CD4-positive, alpha-beta memory T cell (primary cell): ENCODE measurements at places on chromosomes 3 and 15.

GRCh38 chr15:95498961-95499360 is 831.5 kb upstream of the NR2F2 start:
- no peak overlapping the region for H3K27ac ChIP-seq
- H3K4me1 ChIP-seq: no peaks in the 10 kb centered on the region
- no peak overlapping the region for H3K4me3 ChIP-seq
- H3K27me3 ChIP-seq: no peaks in the 10 kb centered on the region
- H3K36me3 ChIP-seq: no peaks in the 10 kb centered on the region

- H3K36me3 ChIP-seq: no peaks in the 10 kb centered on the region
- no peaks in the 10 kb centered on the region for H3K27me3 ChIP-seq
- peaks cover 50% of the 10 kb centered on the region for H3K4me1 ChIP-seq
- no peak overlapping the region for H3K4me3 ChIP-seq
- no peak overlapping the region for H3K27ac ChIP-seq
Measured at GRCh38 chr3:32240159-32240545, 1.7 kb downstream of the CMTM8 start.

DNA sequence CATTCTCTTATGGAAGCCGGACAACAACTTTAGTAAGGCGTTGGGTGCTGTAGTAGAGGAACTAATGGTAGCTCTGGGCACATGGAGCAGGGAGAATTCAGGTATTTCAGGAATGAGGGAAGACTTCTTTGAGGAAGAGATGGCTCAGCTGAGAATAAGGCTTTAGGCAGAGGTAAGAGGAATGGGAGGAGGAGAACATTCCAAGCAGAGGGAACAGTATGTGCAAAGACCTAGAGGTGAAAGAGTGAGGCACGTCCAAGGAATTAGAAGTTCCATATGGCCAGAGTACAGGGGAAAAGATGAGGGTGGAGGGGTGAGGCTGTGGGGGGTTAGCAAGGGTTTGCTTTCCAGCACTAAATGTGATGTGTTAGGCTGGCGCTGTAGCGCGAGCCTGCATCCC is 1.6 kb upstream of the SV2B start:
- H3K4me1 ChIP-seq: peaks cover 15% of the 10 kb centered on the region
- H3K27ac ChIP-seq: no peak overlapping the region
- no peak for DNase-seq
- H3K4me3 ChIP-seq: no peak overlapping the region
- H3K36me3 ChIP-seq: no peaks in the 10 kb centered on the region
- peaks cover 33% of the 10 kb centered on the region for H3K27me3 ChIP-seq

DNA sequence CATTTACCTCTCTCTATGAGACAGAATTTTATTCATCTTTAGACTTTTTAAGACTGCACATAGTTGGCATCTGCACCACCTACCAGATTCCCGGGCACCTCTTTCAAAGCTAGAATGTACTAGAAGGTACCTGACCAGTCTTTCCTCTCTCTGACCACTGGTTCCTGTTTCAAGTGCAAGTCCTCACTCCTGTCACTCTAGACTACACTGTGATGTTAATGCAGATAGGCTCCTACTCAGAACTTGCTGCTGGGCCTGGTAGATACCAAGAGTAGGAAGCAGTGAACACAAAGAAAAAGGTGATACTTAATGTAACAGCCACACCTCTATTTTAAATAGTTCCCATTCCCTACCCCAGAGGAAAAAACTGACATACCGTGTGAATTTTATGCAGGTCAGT is 8.1 kb upstream of the TCAIM start:
- no peaks in the 10 kb centered on the region for H3K27me3 ChIP-seq
- no peak for DNase-seq
- no peak overlapping the region for H3K27ac ChIP-seq
- H3K36me3 ChIP-seq: no peaks in the 10 kb centered on the region
- H3K4me1 ChIP-seq: no peaks in the 10 kb centered on the region

- no peak overlapping the region for H3K27ac ChIP-seq
- DNase-seq: no peak
- peaks cover 10% of the 10 kb centered on the region for H3K4me1 ChIP-seq
- no peaks in the 10 kb centered on the region for H3K27me3 ChIP-seq
- H3K4me3 ChIP-seq: no peak overlapping the region
Measured at GRCh38 chr15:58999694-59000093, 12.2 kb downstream of the RNF111 start.

DNA sequence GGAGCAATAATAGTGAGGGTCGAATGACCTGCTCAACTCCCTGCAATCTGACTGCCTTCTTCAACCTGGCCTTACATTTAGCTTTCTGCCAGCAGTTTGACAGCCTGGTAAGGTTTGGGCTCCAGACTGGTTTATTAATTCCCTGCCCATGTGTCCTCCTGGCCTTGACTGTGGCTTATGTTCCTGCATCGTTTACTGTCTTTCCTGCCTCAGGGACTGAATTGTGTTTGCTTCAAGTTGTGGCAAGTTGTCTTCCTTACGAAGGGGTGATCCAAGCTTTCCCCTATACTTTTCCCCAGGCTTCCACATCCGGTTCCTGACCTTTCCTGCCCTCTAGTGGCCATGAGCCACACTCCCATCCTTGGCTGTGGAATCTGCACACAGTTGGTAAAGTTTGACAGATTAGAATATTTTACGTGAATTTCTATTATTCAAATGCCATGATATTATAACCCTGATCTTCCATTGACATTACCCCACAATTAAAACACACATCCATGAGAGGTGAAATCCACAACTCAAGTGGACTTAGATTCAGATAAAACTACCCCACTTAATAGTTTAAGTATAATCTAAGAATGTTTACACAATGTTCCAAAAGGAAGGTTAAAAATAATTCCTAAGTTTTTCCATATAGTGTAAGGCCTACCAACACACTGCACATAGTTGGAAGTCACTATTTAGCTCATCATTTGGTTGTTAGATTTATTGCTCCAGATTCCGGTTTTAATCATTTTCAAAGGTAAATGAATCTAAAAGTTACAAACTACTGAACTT is 95.7 kb downstream of the NEDD4 start:
- H3K27ac ChIP-seq: no peak overlapping the region
- H3K27me3 ChIP-seq: no peaks in the 10 kb centered on the region
- no peaks in the 10 kb centered on the region for H3K4me1 ChIP-seq
- no peaks in the 10 kb centered on the region for H3K36me3 ChIP-seq

GRCh38 chr15:48367483-48367882 is 36.3 kb downstream of the DUT start:
- no peaks in the 10 kb centered on the region for H3K27me3 ChIP-seq
- no peak overlapping the region for H3K27ac ChIP-seq
- no peaks in the 10 kb centered on the region for H3K4me1 ChIP-seq
- no peaks in the 10 kb centered on the region for H3K36me3 ChIP-seq
- H3K4me3 ChIP-seq: no peak overlapping the region
- DNase-seq: no peak

DNA sequence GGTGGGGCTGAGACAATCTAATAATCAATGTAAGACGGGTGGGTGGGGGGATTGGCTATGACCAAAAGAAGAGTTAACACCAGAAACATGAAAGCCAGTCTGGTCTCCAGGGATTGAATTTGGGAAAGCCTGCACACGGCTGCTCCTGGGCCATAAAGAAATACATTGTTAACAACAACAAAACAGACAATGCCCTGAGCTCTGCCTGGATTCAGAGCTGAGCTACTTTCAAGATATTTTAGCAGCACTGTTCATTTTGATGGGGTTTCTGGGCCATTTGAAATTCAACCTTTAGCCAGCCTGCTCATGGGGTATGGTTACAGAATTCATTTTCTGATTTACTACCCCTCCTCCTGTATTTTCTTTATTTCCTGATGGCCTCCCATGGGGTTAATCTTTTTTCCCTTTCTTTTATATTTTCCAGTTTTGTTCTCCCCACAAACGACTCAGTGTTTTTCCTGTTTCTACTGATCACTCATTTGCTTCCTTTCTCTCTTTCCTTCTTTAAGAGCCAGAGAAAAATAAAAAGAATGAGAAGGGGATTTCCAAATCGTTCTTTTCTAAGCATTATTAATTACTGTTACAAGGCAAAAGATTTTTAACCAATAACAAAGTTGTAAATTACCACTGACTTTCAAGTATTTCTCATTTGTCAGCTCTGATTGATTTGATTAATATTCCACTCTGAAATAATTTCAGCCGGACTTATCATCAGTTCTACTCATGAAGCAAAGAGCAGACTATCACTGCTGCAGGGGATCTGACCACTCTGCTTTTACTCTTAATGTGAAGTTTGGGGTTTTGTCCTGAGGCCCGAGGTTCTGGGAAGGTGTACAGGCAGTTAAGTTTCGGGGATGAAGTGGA is 19.6 kb downstream of the NR2F2 start:
- no peaks in the 10 kb centered on the region for H3K4me1 ChIP-seq
- no peaks in the 10 kb centered on the region for H3K36me3 ChIP-seq
- no peak overlapping the region for H3K4me3 ChIP-seq

DNA sequence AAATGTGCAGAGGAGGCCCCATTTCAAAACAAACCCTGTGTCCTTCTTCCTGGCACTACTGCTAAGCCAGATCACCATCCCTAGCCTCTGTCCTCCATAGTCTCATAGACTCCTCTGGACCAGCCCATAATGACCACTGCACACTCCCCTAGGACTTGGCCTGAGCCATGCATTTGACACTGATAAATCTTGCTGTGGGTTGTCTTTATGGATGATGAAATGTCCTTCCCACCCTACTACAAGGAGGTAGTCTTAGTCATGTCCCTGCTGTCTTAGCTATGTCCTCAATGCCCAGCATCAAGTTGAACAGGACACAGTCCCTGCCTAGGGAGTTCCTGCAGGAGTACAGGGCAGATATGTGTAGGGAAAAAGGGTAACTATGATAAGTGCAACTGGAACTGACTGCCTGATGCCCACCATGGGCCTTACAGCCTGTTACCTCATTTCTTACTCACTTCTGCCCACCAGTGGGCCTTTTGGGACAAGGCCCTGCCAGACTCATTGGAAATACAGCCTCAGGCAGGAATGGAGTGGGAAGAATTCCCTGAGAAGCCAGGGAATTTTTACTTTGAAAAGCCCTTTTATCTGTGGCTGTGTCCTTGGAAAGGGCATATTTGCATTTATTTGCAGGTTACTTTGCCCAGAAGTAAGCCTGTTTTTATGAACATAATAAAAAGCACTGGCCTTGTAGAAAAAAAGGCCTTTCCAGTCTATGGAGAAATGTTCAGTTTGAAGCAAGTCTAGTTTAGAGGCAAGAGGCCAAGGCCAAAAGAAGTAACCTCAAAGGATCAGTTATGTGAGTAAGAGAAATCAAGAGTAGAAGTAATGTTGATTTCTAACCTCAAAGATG is 199.6 kb upstream of the EIF1B start:
- H3K27ac ChIP-seq: no peak overlapping the region
- DNase-seq: no peak
- H3K4me3 ChIP-seq: no peak overlapping the region
- H3K27me3 ChIP-seq: no peaks in the 10 kb centered on the region
- no peaks in the 10 kb centered on the region for H3K36me3 ChIP-seq
- H3K4me1 ChIP-seq: no peaks in the 10 kb centered on the region

GRCh38 chr3:57048052-57048671 is 12.3 kb upstream of the SPATA12 start:
- H3K4me3 ChIP-seq: no peak overlapping the region
- no peaks in the 10 kb centered on the region for H3K27me3 ChIP-seq
- no peaks in the 10 kb centered on the region for H3K36me3 ChIP-seq

DNA sequence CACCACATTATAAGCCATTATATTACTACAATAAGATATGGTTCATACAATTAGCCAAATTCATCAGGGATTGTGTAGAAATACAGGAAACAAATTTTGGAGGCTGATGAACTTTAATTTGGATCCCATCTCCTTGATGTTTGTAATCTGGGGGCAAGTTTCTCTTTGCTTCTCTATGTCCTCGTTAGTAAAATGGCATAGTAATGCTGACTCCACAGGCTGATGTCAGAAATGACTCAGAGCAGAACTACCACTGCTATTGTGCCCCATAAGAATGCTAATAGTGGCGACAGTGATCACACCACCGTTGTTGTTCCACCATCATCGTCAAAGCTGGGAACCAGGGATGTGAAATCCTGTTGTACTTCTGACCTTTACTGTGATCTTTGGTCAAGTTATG is 722.3 kb upstream of the LMCD1 start:
- no peaks in the 10 kb centered on the region for H3K27me3 ChIP-seq
- no peaks in the 10 kb centered on the region for H3K36me3 ChIP-seq
- no peaks in the 10 kb centered on the region for H3K4me1 ChIP-seq
- DNase-seq: no peak
- H3K27ac ChIP-seq: no peak overlapping the region

DNA sequence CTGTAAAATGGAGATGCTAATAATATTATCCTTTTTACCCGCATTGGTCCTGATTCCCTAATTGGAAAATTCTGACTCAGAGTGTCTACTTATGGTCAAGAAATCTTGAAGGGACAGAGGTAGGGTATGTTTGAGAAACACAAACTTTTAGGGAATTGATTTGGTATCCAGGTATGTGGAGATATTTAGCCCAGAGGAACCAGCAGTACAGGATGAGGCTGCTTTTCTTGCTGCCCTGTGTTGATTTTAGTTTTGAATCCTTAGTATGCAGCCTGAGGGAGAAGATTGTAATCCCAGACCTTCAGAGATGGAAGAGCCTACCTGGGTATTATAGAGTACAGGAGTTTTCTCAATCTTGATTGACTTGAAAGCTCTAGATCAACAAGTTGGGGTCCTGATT is 569.1 kb downstream of the PDCD6IP start:
- H3K4me3 ChIP-seq: no peak overlapping the region
- no peak overlapping the region for H3K27ac ChIP-seq
- no peak for DNase-seq
- H3K4me1 ChIP-seq: no peaks in the 10 kb centered on the region
- no peaks in the 10 kb centered on the region for H3K27me3 ChIP-seq

- H3K4me1 ChIP-seq: no peaks in the 10 kb centered on the region
- H3K27ac ChIP-seq: no peak overlapping the region
- DNase-seq: no peak
- no peak overlapping the region for H3K4me3 ChIP-seq
- H3K36me3 ChIP-seq: no peaks in the 10 kb centered on the region
Measured at GRCh38 chr15:76614725-76615124, 278.2 kb downstream of the ISL2 start.

DNA sequence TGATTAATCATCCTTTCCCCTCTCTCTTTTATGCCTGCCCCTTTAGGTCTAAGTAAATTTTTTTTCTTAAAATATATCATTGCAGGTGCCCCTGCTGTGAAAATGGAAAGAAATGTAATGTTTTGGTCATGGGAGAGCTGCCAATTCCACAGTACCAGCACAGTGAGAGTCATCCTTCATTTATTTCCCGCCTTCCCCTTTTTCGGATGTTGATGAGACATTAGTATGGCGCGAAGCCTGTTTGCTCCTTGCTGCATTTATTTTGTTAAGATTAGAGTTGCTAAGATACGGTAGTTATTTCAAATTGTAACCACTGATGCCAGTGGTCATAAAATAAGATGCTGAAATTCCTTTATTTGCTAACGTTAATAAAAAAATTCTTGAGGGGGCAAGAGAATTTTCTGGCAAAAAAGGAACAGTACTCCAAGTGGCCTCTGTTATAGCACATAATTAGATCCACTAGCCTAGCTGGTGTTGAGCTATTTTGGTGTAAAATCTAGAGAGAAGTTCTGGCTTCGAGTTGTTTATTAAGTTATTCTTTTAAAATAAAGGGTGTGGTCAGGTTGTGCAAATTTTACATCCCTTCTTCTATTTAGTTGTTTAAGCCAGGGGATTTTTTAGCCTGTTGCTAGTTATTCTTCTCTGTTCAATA is 62.8 kb downstream of the MDFIC2 start:
- no peak overlapping the region for H3K4me3 ChIP-seq
- H3K27me3 ChIP-seq: no peaks in the 10 kb centered on the region
- H3K4me1 ChIP-seq: no peaks in the 10 kb centered on the region
- no peaks in the 10 kb centered on the region for H3K36me3 ChIP-seq
- no peak for DNase-seq
